Renal pelvis (tissue), 12 donors: ENCODE measurements at places on chromosomes 3 and 15. TPM values are rescaled to one million over a fixed set of nuclear protein-coding genes. Genes with fewer than 3 reads are reported as not detected.

The CA12 gene
- polyA plus RNA-seq, result 123 TPM

The SGO1 gene
- polyA plus RNA-seq, result 8.2 TPM

The FBXO40 gene
- not detected for polyA plus RNA-seq

The FYCO1 gene
- polyA plus RNA-seq, result 18.1 TPM

- no peak for DNase-seq
These were observed 247.6 kb downstream of the CHST2 start for GRCh38 chr3:143367171-143367570.

GRCh38 chr3:48026951-48027908, 11.0 kb upstream of the MAP4 start:
- no peak for DNase-seq

- DNase-seq, result no peak
These were observed 4.4 kb upstream of the VHL start for GRCh38 chr3:10137178-10137577.

DNA sequence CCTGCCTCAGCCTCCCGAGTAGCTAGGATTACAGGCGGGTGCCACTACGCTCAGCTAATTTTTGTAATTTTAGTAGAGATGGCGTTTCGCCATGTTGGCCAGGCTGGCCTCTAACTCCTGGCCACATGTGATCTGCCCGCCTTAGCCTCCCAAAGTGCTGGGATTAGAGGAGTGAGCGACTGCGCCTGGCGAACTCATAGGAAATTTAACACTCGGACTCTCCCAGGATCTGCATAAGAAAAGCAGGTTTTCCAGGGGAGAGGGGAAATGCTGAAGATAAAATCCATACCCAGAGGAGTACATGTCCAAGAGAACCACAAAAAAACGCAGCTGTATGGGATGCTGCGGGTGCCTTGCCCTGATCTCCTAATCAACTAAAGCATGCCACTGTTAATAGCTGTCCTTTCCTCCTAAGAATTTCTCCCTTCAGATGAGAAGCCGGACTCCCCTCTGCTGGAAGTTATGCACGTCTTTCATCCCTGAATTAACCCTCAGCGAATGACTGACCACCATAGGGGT, 25.3 kb upstream of the TGFBR2 start:
- no peak for DNase-seq

GRCh38 chr15:69663441-69663840, 210.8 kb downstream of the RPLP1 start:
- DNase-seq, result no peak

GRCh38 chr3:71391361-71391760, 192.2 kb downstream of the FOXP1 start:
- no peak for DNase-seq

- DNase-seq, result no peak
These were observed 178.4 kb upstream of the SUCLG2 start for GRCh38 chr3:67832817-67833216.

DNA sequence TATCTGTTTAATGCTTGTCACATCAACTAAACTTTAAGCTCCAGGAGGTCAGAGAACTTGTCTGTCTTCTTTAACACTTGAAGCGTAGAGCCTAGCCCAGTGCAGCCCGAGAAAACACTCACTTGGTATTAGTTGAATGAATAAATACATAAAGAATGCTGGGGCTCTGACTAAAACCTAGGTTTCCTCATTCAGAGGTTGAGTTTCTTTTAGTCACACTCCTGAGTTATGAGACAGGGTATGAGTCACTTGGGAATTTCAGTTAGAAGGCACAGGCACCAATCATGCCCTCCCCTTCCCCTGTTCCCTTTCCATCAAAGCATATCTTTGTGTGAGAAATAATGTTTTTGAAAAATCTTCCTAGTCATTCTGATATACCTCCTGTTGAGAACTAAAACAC, 589.8 kb upstream of the DPPA4 start:
- DNase-seq, result no peak

- DNase-seq, result no peak
These were observed 401.9 kb upstream of the ROBO2 start for GRCh38 chr3:76638006-76638405.

DNA sequence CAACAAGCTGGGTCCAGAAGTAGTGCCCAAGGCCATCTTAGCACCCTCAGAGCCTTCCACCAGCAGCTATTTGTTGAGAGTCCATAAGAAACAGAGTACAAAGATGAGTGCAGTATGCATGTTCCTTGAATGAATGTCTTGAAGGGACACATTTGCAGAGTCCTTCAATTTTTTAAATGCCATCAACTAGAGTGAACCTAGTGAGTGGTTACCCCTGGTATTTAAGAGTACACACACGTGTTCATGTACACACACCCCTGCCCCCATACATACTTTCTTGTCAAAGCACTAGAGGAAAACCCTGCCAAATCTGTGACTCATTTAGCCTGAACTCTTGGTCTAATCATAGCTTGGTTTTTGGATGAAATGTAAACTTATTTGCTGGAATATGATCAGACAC, 84.5 kb upstream of the GALNT15 start:
- DNase-seq, result no peak

- no peak for DNase-seq
These were observed 34.2 kb downstream of the ALS2CL start for GRCh38 chr3:46659285-46659684.

- no peak for DNase-seq
These were observed 381.2 kb upstream of the ATP11B start for GRCh38 chr3:182412066-182412465.

- DNase-seq, result no peak
These were observed 218.2 kb upstream of the ADAMTS9 start for GRCh38 chr3:64905906-64906410.

GRCh38 chr3:160331127-160331937, 67.7 kb downstream of the IFT80 start:
- DNase-seq, result no peak

DNA sequence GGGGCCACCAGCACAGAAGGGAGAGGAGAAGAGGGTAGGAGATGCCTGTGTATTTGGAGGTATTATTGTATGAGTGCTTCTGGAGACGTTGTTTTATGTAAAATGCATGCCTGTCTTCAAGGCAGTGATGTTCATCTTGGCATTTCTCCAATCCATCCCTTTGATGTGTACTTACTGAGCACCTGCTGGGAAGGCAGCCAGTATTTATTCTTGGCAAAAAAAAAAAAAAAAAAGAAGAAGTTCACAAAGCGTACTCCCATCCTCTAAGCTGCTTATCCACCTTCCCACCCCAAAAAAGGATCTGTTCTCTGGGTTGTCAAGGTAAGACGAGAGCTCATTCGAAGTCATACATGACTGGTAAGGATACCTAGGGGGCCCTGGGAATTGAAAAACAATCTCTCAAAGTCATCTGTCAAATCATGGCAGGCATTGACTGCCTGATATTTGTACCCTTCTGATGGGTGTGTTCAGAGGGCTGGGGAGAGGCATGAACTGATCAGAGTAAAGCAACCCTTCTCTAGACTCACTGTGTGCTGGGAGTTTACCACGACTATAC, 30.0 kb upstream of the SLC6A1 start:
- DNase-seq, result no peak
